ENCODE measurements at places on chromosomes 3 and 15.

DNA sequence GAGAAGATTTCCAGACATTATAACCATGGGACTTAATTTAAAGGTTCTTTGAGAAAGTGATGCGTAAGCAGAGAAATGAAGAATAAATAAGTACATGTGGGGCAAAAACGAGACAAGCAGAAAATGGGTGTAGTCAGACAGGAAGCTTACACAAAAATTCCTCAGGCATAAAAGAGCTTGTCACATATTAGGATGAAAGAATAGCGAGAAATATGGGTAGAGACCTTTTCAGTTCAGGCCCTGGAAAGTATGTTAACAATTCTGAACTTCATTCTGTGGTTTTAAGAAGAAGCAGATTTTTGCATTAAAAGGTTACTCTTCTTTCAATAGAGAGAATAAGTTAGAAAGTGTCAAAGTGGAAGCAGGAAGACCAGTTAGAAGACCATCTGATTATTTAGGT lies 352.4 kb downstream of the ROBO1 start:
- no peak for DNase-seq

GRCh38 chr3:145900056-145900829 lies 260.7 kb downstream of the PLOD2 start:
- peak; percentile 34 for DNase-seq

- DNase-seq = no peak
Observed at GRCh38 chr3:55297706-55298105, 189.4 kb downstream of the WNT5A start.

- no peak for DNase-seq
Observed at GRCh38 chr15:90881181-90881977, 2.9 kb upstream of the FES start.

GRCh38 chr15:83745771-83746170 lies 91.8 kb downstream of the ADAMTSL3 start:
- DNase-seq = no peak

DNA sequence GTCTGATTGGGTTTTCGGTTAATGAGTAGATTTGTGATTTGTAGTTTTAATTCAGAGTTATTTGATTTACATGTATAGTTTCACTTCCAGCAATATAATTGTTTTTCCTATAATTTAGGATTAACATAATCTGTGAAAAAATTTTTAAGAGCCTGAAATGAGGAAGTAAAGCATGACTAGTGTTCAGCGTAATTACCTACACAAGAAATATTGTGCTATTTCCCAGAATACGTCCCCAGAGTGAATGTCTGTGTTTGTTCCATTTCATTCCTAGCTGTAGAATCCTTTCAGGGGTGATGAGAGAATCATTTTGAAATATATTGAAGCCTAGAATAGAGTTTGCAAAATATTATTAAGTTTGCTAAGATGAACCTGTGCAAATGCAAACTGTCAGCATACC lies 247.1 kb downstream of the BBX start:
- no peak for DNase-seq

GRCh38 chr3:124557433-124558232 lies 172.6 kb upstream of the UMPS start:
- peak; percentile 57 for DNase-seq

- DNase-seq = peak; percentile 96
Observed at GRCh38 chr3:133535971-133536881, 37.3 kb upstream of the CDV3 start.

DNA sequence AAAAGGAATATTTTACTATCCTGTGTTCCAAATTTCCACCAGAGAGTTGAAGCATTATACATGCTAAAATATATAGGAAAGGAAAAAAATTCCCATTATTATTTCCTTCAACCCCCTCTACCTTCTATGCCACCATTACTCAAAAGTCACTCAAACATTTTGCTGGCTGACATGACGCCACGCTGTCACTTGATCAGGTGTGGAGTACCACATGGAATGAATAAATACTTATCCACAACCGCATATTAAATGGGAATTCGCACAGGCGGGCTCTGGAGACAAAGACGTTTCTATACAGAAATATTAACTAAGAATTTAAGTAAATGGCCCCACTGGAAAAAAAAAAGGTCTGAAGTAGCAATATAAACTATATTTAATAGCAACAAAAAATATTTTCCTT lies 266.4 kb downstream of the FOXP1 start:
- no peak for DNase-seq

GRCh38 chr3:158731486-158731885 lies 771 bp downstream of the RARRES1 start:
- no peak for DNase-seq

- no peak for DNase-seq
Observed at GRCh38 chr3:33834096-33834453, 35.6 kb downstream of the PDCD6IP start.

GRCh38 chr3:31729573-31729972 lies 196.8 kb downstream of the STT3B start:
- DNase-seq = no peak

- no peak for DNase-seq
Observed at GRCh38 chr3:35078780-35079179, 560.5 kb upstream of the ARPP21 start.
